CD4-positive, CD25-positive, alpha-beta regulatory T cell (primary cell): ENCODE measurements at places on chromosomes 1 and 21. TPM values are rescaled to one million over a fixed set of nuclear protein-coding genes. Genes with fewer than 3 reads are reported as not detected.

The CEP170 gene
- 35.5 TPM for total RNA-seq

The BRDT gene
- not detected for total RNA-seq

The AMIGO1 gene
- total RNA-seq, result 6.6 TPM

The DUSP12 gene
- total RNA-seq, result 15.2 TPM

The CCDC30 gene
- 6.1 TPM for total RNA-seq

The C2CD4D gene
- 0.94 TPM for total RNA-seq

The COL24A1 gene
- 0.32 TPM for total RNA-seq

The CFHR1 gene
- total RNA-seq, result not detected

The PTGS2 gene
- 0.96 TPM for total RNA-seq

The B3GALT2 gene
- 0.30 TPM for total RNA-seq

The ILF2 gene
- 127 TPM for total RNA-seq

The ATAD3C gene
- 3.4 TPM for total RNA-seq

The FMO2 gene
- not detected for total RNA-seq

The FALEC gene
- total RNA-seq, result not detected

The DMBX1 gene
- not detected for total RNA-seq

The KRTAP21-2 gene
- total RNA-seq, result not detected

The KIF14 gene
- total RNA-seq, result 0.59 TPM

The FCRL1 gene
- 2.9 TPM for total RNA-seq

The AMY1A gene
- not detected for total RNA-seq

The TIAM1 gene
- 142 TPM for total RNA-seq

The RRP1 gene
- total RNA-seq, result 24.1 TPM

The FH gene
- total RNA-seq, result 19.9 TPM

The AMPD1 gene
- total RNA-seq, result 0.69 TPM

The LHX4 gene
- total RNA-seq, result not detected

The MCOLN2 gene
- total RNA-seq, result 6.4 TPM

The PLEKHN1 gene
- total RNA-seq, result 2.5 TPM

The SRSF4 gene
- total RNA-seq, result 108 TPM

The RNF186 gene
- not detected for total RNA-seq

The NIBAN1 gene
- 141 TPM for total RNA-seq

The PWP2 gene
- total RNA-seq, result 17.6 TPM

The MAP10 gene
- 1.1 TPM for total RNA-seq

The ANGPTL1 gene
- not detected for total RNA-seq

The TBX19 gene
- 3.8 TPM for total RNA-seq

The FAM177B gene
- total RNA-seq, result not detected

The LCE3D gene
- not detected for total RNA-seq

The CA6 gene
- total RNA-seq, result not detected

The DDR2 gene
- total RNA-seq, result 0.32 TPM

The NPHS2 gene
- total RNA-seq, result not detected
